ENCODE measurements at places on chromosomes 7 and 10.

DNA sequence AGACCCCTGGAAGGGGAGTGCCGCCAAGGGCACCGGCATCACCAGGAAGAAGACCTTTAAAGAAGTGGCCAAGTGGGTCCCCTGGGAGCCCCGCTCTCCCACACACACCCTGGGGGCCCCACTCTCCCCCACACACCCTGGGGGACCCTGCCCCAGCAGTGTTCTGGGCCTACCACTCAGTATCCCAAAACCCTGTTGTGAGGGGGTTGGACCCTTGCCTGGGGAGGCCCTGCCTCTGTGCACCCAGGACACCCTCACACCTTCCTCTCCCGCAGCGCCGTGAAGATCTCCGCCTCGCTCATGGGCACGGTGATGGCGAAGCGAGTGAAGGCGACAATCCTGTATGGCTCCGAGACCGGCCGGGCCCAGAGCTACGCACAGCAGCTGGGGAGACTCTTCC lies 10.7 kb downstream of the NOS3 start:
- DNase-seq: no peak

- DNase-seq: no peak
Measured at GRCh38 chr7:97871659-97872024, 566 bp downstream of the ASNS start.

- no peak for DNase-seq
Measured at GRCh38 chr10:71735709-71736569, 16.4 kb upstream of the C10orf105 start.

DNA sequence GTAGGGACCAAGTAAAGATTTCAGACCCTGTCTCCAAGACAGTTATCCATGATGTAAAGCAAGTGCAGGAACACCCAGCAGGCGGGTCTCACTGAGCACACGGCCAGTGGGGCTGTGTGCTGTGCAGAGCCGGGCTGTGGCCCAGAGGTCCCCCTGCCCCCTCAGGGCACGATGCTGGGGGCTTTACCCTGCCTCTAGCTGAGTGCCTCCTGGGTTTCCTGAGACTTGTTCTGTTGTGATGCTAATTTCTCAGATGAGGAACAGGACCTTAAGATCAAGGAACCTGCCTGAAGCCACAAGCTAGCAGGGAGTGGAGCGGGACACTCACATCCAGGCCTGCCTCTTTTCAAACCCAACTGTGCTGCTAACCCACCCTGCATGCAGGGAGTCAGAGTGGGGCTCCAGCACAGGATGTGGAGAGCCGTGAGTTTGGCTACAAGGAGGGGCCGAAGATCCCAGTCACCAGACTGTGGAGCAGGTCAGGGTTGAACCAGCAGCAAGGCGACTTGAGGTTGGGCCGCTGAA lies 76.1 kb upstream of the LYZL2 start:
- DNase-seq: no peak

DNA sequence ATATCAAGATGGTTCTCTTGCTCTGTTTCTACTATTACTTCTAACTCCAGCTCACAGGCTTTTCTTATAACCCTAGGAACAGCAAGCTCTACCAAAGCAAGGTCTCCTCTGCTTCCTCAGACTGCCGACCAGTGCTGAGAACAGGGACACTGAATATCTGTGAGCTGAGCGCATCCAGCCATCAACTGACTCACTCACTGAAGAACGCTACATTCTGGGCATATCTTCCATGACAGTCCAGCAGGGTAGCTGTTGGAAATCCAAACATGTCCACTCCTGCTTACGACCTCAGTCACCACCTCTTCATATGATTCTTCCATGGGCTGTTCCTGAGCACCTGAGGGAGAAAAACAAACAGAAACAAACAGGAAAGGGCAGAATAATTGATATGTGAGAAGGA lies 2.8 kb downstream of the ZNF32 start:
- no peak for DNase-seq

GRCh38 chr10:34548466-34548865 lies 266.6 kb downstream of the PARD3 start:
- no peak for DNase-seq

- no peak for DNase-seq
Measured at GRCh38 chr7:84549409-84549808, 354.8 kb upstream of the SEMA3A start.

DNA sequence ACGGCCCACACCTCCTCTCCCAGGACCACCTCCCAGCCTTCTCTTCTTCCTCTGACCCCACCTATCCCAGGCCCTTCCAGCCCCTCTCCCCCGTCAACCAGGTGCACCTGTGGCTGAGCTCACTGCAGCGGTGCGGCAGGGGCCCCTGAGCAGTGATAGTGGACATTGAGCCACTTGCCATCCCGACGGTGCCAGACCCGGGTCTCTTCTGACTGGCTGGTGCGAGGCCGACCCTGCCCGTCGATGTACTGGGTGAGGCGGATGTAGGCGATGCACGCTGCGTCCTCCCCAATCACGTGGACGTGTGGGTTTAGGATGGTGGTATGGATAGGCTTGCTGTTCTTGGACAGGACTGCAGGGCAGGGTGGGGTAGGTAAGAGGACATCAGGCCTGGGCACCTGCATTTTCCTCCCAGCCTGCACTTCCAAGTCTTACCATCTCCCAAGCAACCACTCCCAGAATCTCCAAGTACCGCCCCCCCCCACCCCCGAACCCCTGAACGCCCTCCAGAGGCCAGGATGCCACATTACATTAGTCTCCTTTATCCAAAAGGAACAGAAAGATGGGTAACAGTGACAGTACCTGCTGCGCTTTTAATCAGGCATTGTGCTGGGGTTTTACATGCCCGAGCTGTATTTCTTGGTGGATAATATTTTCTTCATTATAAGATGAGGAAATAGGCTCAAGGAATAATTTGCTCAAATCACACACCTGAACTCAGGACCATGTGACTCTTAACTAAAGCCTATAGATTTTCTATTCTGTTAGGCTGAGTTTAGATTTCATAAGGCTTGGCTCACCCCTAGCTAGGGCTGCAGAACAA lies 3.7 kb upstream of the NDST2 start:
- no peak for DNase-seq

DNA sequence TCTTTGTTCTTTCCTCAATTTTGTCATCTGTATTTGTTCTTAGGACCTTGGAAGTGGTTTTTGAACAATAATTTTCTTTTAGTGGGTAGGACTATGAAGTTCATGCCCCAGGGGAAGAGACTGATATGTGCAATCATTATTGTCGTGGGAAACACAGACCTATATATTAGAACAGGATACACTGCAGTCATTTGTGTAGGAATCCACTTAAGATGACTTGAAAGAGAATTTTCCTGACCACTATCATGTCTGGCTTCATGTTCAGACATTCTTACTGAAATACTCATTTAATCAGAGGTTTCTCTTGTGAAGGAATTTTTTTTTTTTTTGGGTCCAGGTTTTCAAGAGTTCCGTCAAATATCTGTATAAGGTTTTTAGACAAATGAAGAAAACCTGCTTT lies 163.6 kb downstream of the SUGCT start:
- DNase-seq: no peak

- no peak for DNase-seq
Measured at GRCh38 chr10:88781206-88781605, 21.3 kb upstream of the LIPM start.

DNA sequence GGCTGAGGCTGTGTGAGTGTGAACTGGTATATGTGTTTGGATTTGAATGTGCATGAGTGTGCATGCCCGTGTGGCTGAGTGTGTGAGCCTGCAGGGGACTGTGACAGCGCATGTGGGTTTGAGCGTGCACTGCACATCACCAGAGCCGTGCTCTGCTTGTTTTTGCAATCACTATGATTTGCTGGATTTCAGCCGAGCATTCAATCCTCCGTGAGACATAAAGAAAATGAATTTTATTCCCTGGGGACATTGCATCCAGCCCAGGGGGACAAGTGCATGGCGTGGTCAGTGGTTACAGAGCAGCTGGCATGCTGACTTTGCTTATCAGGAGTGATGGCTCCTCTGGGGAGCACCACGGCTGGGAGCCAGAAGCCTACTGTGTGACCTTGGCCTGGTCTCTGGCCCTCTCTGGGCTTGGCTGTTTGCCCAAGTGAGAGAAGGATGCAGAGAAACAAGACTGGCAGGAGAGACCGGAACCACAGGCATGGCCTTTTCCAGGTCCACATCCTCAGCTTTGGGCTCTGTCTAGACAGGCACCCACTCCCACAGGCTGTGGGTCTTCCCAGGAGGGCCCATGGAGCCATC lies 160.2 kb upstream of the UNC5B start:
- DNase-seq: no peak

DNA sequence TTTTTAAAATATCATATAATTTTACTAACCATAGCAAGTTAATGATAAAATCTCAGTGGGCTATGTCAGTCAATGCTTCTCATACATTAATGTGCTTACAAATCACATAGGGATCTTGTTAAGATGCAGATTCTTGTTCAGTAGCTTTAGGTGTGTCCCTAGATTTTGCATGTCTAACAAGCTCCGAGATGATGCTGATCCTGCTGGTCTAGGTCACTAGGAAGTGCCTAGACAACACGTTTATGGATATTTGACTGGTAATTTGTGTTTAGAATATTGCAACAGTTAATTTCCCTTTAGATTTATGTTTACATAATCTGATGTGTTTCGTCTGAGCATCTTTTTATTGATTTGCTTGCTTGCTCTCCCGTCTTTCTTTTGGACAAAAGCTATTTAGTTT lies 12.7 kb downstream of the AHR start:
- no peak for DNase-seq
